ENCODE measurements at places on chromosomes 5 and 9.
A peak's percentile ranks its signal among the peaks of the same experiment; 100 is the strongest.

DNA sequence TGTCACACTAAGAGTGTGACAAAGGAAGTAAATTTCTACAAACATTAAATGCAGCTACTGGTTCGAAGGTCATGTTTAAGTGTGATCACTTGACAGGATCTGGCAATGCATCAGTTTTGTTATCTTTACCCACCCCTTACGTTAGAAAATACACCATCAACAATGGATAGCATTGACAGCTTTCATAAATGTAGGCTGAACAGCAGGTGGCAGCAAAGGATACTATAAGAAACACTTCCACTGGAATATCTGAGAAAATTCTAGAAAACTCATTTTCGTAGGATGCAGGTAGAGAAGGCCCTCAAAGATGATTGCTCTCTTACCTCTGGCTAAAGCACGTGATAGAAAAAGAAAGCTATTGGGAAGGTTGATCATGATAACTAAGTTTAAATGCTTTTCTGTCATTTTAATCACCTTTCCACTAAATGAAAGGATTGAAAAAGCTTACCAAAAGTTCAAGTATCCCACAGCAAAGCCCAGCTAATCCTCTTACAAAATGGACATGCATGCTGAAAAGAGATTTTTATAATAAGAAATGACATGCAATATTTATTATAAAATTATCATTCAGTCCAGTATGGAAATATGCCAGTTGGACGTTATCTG lies 292.5 kb downstream of the PARP8 start:
- no peak for DNase-seq

- DNase-seq: no peak
Measured at GRCh38 chr5:15009420-15009819, 137.8 kb upstream of the ANKH start.

DNA sequence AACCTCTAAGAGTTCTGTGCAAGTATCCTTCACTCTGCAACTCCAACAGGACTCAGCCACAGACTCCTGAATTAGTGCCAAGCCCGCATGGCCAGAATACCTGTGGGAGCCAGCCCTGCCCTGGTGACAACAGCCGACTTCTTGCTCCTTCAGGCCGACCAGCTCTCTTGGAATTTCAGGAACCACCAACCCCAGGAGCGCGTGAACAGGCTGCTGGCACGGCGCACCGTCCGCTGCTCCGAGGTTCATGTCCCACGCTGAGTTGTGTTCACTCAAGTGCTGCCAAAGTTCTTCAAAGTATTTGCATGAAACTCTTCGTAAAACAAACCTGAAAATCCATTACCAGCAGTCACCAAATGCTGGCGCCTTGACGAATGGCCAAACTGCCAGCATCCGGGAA lies 232.8 kb downstream of the NR2F1-AS1 start:
- no peak for DNase-seq

GRCh38 chr5:156466871-156467270 lies 139.9 kb downstream of the SGCD start:
- DNase-seq: no peak

DNA sequence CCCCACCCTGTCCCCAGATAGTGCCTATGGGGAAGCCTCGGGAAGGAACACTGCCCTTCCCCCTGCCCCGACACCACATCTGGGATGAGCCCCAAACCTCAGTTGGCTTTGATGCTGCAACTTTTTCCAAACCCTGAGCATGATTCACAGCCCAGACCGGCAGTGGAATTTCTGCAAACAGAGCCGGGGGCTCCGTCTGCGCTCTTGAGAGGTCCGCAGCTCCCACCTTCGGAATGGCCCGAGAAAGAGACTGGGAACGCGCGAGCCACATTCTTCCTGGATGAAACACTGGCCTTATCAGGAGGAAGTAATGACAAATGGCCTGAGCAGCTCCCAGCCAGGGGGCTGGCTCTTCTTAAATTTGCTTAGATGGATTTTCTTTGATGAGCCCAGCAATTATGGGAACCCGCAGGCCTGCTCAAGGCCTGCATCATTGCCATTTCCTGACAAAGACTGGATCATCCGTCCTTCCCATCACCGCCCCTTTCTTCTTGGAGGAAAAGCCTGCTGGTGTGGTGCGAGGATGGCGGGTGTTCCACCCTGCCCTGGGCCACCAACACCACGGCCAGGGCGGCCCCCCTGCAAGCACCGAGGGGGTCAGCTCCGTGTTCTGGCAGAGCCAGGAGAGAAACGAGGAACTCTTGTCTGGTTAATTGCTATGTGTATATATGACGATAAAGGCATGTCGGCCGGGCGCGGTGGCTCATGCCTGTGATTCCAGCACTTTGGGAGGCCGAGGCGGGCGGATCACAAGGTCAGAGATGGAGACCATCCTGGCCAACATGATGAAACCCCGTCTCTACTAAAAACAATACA lies 38.8 kb upstream of the COL5A1 start:
- DNase-seq: no peak

DNA sequence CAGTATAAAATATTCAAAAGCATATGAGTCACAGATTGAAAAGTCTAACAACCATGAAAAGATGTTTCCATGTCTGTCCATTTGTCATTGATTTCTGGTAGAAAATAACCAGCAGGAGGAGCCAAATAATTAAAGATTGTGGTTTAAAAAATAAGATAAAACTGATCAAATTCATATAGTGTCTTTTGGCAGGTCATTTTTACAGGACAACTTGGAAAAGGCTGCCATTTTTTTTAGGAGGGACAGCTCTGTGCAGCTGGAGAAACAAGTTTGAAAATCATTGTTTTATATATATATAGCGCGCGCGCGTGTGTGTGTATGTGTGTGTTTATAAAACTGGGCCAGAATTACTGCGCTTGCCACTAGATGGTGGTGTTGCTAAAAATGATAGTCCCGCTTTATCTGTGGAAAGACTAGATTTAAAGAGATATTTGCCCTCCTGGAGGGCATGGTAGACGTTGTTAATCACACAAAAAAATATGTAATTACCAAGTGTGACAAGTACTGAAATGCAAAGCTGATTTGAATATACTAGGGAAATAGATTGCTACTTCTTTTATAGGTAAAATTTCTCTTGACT lies 1.3 kb upstream of the TRMO start:
- DNase-seq: peak; percentile 28

GRCh38 chr5:179865491-179866240 lies 7.0 kb upstream of the MRNIP start:
- no peak for DNase-seq

DNA sequence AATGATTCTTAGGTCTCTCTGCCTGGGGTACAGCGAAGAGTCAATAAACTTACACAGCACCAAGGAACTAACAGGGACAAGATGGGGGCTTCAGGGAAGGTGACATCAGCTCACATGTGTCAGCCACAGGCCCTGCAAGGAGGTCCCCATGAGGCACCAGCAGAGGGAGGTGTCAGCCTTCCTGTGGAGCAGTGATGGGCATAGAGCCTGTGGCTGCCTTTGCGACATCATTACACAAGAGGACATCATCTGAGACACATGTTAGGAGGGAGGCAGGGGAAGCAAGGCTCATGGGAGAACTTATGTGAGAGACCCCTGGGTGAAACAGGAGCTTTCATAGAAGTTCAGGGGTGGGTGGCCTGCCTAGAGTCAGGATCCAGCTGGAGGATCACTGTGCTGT lies 389.6 kb downstream of the SEMA5A start:
- no peak for DNase-seq

- DNase-seq: no peak
Measured at GRCh38 chr5:146003852-146004251, 67.5 kb downstream of the SH3RF2 start.

DNA sequence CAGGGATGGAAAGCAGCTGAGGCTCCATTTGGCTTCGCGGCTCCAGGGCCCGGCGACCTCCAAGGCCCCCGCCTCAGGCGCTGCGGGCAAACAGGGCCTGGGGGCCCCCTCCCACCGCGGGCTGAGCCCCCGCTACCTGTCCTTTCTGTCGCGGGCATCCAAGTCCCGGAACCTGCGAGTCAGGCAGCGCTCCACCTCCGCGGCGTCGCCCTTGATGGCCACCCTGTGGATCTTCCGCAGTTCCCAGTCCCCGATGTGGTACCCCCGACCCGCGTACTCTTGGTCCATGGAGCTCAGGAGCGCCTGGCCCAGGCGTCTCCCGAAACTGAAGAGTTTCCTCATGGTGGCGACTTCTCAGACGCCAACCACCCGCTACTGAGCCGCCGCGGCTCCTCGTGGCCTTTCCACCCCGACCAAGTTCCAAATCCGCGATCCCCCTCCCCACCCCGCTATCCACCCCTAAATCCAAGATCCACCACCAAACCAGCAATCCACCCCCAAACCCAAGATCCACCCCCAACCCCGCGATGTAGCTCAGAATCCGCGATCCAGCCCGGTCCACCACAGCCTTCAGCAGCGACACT lies 86.5 kb upstream of the CCDC180 start:
- DNase-seq: no peak

- no peak for DNase-seq
Measured at GRCh38 chr5:91121347-91121993, 261.6 kb downstream of the ARRDC3 start.

DNA sequence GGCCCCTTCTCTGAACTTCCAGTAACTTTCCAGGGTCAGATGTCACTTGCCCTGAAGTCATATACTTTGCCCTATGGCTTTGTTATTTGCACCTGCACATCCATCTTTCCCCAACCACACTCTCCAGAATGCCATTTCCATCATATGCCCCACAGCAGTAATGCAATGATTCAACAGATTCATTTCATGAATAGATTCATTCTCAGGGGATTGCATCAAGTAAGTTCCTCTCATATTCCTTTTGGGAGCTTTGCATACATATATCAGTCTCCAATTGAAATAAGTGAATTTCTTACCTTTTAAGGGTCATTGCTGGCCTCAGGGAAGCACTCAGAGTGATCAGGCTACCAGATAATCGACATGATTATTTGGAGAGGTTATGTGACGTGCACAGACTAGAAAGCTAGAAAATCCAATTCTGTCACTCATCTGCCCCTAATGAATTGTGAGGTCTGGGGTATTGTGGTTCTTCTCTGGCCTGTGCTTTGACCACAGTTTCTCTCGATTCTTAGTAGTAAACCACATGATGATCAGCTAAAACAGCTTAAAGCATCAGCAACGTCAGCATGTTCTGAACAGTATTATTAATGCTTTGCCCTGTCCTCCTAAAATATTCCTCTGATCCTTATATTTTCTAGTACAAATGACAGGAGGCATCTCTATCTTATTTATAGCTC lies 179.9 kb downstream of the ATPSCKMT start:
- DNase-seq: no peak

DNA sequence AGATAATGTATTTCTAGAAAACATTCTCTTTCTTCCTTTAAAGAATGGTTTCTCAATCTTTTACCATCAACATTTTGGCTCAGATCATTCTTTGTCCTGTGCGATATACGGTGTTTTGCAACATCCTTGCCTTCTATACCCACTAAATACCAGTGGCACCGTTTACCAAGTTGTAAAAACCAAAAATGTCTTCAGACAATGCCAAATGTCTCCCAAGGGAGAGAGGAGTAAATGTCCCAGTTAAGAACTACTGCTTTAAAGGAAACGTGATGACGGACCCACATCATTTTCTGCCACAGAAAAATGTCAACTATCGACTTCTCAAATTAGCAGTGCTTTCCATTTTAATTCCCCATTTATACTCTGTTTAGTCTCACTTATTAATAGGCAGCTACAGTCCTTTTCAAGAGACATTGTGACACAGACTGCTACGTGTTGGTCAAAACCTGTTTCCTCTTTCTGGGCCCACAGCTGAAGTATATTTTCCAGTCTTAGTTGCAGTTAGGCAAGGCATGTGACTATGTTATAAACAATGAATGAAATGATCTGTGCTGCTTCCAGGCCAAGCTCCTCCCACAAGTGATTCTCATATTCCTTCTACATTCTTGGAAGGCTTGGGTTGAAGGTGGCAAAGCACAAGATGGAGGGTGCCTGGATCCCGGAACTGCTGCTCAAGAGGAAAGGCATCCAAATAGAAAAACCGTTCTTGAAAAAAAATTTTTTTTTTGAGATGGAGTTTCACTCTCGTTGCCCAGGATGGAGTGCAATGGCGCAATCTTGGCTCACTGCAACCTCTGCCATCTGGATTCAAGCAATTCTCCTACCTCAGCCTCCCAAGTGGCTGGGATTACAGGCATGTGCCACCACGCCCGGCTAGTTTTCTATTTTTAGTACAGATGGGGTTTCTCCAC lies 8.8 kb downstream of the PRXL2C start:
- DNase-seq: no peak

DNA sequence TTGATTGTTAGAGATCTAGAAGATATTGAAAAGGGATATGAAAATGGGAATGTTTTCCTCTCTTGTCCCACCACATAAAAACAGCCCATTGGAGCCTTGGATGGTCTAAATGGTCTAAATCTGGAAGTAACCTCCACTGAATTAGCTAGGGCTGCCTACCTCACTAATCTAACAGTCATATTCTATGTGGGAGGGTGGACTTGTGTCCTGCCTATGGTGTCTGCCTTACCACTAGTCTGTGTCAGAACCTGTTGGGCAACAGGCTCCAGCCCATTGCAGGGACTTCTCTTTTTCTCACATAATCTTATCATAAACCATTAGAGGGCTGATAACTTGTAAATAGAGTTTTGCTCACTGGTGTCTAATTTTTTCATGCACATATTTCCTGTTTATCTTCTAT lies 548.8 kb upstream of the CDH18 start:
- no peak for DNase-seq

DNA sequence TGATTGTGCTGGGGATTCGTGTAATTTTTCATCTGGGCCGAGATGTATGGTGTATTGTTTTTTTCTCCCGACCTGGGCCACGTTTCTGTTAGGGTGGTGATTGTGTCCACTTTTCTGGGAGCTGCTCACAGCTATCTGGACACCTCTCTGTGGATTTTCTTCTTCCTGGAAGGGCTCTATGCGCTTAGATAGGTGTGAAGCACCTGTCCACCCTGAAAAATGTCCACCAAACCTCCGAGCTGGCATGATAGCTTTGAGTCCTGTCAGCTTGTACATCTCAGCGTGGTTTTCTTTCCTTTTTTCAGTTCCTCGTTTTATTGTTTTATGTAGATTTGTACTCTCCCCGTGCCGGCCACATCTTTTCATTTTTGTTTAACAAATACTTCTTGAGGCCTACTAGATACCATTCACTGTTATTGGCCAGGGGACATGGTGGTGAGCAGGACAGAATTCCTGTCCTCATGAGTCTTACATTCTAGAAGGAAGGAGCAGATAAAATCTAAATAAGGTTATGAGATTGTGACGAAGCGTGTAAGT lies 1.1 kb downstream of the UGCG start:
- DNase-seq: no peak

DNA sequence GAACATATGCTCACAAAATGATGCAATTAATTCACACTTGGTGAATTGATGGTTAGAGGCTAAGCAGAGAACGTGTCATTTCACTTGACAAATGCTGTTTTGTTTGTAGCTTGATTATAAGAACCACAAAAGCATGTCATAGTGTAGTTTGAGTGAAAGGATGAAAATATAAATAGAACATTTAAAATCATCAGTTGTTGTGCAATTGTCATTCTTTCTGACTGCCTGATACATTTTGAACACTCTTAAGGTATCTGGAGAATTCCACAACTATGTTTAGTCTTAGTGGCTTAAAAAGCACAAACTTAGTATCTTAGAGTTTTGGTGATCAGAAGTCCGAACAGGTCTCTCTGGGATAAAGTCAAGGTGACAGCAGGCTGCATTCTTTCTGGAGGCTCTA lies 129.4 kb downstream of the BASP1 start:
- no peak for DNase-seq
